ENCODE measurements at places on chromosomes 3 and 15. TPM values are rescaled to one million over a fixed set of nuclear protein-coding genes. Genes with fewer than 3 reads are reported as not detected.

GRCh38 chr3:196741249-196741889 lies 1.7 kb downstream of the PAK2 start:
- no peak for DNase-seq

DNA sequence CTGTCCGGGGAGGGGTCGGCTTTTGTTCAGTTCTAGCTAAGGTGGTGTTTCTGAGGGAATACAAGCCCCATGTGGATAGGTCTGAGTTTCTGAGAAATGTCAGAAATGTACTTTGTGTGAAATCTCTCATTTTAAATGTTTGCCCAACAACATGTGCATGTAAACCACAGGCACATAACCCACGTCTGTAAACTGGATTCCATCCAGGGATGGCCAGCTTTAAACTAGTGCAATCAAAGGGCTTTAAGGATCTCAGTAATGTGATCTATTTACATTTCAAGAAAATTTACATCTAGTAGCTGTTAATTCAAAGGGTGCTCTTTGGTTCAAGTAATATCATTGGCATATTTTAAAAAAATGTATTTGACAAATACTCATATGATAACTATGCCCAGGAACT lies 52.0 kb downstream of the POLR2M start:
- no peak for DNase-seq

GRCh38 chr3:174002543-174002942 lies 605.0 kb downstream of the NLGN1 start:
- no peak for DNase-seq

DNA sequence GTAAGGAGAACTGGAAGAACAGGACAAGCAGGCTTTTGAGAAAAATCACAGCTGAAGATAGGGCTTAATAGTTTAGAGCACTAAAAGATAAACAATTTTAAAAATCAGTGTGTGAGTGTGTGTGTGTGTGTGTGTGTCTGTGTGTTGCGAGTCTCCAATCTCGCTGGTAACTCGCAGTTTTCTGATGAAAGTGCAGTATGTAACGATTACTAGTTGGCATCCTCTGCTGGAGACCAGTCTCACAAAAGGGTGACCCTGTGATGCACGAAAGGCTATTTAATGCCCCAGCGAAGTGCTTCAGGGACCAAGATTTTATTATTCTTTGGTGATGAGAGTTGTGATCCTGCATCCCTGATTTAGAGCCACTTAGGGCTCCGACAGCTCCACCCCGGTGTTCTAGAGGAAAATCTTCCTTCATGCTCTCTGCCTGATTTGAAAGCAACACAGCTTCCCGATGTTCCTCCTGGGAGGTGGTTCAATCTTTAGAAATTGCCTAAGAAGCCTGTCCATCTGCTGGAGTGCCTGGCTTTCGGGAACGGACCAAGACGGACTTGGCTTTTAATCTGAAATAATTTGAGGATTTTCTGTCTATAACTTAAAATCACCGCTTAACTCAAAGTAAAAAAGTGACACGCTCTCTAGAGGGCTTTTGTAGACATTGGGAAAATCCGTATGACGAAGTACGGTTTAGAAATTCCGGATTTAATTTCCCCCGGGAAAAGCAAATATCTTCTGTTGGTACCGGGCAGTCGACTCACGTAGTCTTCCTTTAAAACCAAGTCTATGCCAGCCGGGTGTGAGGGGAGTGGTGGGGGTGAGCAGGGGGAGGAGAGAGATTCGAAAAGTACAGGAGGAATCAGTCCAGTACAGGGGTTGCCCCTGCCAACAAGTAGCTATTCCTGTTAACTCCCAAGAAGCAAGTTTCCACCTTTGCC lies 1.1 kb upstream of the ALCAM start:
- peak; percentile 27 for DNase-seq

The CLDN11 gene
- total RNA-seq: 0.06 TPM

DNA sequence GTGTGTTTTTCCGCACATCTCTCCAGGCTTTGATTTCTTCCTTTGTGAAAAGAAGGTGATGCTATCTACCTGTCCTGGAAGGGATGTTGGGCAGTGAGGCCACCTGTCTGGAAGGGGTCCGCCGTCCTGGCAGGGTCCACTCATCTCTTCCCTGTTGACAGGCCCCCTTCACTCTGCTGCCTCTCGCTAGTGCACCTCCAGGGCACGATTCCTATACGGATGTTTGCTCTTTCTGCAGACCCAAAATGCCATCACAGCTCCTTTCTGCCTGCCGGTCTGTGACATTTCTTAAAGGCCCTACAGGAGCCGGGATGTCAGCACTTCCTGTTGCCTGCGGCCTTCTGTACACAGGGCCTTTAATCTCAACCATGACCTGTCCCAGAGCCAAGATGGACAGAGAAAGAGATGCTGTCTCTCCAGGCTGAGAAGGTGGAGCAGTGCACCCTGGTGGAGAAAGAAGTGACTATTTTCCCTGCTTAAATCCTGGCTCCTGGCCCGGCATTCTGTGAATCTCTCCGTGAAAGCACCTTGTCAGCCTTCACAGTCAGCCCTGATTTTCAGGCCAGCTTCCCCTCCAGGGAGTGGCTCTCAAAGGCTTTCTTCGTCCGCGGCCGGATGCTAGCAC lies 7.4 kb downstream of the FAM3D start:
- peak; percentile 35 for DNase-seq

DNA sequence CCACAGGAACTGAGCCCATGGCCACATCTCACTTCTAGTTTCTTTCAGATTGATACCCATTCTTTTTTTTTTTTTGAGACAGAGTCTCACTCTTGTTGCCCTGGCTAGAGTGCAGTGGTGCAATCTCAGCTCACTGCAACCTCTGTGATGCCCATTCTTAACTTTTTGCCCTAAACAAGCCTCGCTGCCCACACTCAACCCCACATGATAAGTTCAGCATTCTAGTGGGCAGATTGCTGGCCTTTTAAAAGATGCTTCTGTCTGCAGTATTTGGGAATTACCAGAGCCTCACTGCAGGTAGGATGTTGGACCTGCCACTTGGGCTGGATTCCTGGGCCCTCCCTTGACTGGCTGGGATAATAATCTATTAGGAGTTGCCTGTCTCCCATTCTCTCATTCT lies 51.0 kb downstream of the TRANK1 start:
- no peak for DNase-seq

DNA sequence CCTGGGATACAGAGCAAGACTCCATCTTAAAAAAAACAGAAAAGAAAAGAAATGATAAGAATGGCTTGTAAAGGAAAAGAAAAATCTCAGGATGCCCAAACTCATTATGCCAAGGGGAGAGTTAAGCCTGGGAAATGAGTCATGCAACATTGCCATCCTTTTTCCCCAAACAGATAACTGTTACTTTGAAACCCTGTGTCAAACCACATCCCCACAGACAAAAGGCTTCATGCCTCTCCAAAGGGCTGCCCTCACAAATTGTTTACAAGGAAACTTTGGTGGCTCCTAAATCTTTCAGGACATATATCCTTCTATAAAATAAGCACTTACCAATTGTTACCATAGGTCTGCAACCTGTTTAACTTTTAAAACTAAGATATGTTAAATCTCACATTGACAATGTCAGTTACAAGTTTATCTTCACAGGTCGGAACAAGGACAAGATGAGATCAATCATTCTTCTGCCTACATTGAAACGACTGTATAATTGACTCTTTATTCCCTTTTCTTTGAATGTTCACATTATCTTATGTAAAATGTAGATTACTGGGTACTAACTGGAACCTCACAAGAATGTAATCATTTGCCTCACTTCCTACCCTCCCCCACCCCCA lies 18.6 kb upstream of the SENP7 start:
- DNase-seq: no peak

DNA sequence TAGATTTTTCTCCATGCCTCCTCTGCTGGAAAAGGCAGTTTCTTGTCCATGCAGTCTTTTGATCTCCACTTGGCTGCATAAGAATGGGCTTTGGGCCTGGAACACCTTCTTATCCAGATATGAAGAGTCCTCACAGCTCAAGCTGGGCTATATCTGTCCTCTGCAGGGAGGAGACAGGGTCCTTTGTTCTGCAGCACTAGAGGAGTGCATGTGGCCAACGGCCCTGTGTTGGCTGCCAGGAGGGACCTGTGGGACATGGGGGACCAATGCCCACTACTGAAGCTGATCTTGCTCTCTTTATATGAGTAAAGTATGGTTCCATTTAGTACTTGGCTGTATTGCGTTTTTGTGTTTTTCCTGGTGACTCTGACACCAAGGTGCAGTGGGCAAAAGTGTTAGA lies 157.3 kb upstream of the ABI3BP start:
- no peak for DNase-seq

DNA sequence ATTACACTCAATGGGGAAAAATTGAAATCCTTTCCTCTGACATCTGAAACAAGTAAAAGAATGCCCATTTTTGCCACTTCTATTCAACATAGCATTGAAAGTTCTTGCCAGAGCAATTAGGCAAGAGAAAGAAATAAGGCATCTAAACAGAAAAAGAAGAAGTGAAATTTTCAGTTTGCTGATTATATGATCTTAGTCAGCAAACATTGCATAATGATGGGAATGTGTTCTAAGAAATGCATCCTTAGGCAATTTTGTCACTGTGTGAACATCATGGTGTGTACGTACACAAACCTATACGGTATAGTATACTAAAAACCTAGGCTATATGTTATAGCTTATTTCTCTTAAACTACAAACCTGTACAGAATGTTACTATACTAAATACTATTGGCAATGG lies 278.0 kb downstream of the CGGBP1 start:
- DNase-seq: no peak

- DNase-seq: peak; percentile 89
Measured at GRCh38 chr3:39146611-39147591, 6.5 kb downstream of the CSRNP1 start.

DNA sequence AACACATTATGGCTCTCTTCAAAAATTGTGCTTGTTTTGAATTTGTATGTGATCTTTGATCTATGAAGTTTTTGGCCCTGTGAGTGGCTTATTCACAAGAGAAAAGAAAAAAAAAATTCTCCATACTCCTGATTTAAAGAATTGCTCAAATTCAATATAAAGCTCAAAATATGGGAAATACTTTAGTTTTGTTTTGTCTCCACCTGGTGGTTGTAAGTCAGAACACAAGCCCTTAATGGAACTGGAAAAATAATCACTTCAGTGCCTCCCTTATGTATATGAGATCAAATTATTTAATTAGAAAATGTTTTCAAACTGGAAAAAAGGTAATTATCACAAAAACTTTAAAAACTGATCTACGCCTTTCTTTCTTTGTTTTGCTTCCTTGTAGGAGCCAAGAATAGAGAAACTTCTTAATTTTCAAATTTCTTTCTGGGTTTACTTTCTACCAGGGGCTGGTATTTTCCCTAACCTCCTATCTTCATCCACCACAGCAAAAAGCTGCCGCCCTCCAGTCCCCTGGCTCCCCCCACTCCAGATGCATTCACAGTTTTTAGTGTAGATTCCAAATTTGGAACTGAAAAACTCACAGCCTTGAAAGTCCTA lies 50.6 kb downstream of the SERP1 start:
- peak; percentile 43 for DNase-seq

DNA sequence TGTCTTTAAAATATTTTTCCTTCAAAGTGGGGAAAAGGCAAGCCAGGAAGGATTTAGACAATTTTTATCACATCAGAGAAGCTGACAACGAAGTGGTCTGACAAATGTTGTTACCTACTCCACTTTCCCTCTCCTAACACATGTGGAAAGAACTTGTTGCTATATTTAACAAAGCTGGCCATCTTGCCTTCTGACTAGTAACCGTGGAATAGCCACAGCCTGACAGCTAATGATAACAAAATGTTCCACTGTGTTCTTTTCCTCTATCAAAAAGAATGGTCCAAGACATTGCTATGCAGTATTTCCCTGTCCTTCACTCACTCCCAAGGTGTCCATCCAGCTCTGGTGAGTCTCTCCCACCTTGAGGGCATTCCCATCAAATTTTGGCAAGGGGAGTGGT lies 481.4 kb upstream of the THBS1 start:
- DNase-seq: no peak

- no peak for DNase-seq
Measured at GRCh38 chr3:58867621-58868020, 182.2 kb downstream of the CFAP20DC start.

All from H4 (cell line).